ENCODE measurements at places on chromosomes 7 and 10.

GRCh38 chr10:89625041-89625765 is 19.8 kb downstream of the PANK1 start:
- DNase-seq: no peak

DNA sequence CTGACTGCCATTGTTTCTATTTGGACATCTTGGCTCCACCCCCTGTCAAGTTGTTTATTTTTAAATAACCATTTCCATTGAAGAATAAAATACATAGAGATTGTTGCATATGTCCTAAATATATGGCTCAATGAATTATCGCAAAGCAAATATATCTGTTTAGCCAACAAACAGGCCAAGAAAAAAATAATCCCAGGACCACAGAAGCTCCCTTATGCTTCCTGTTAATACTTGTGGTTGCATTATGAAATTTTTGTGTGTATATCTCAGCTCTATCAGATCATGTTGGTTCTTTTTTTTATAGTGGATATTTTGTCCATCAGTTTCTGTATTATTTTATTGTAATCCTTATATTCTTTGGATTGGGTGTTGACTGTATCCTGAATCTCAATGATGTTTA is 53.4 kb upstream of the CYP2C8 start:
- no peak for DNase-seq

DNA sequence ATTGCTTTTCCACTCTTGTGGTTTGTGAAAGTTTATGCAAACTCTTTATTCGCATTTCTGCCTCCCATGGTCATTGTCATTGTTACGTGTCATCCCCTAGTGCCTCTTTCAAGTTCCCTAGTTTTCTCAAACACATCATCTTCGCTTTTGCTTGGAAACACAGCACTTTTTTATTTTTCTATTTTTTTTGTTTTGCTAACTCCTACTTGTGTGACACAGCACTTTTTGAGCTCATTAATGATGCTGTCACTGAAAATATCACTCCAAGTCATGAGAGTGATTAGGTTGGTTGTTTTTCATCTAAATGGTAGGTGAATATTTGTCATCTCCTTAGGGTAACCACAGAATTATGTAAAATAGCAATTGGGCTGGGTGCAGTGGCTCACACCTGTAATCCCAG is 8.5 kb upstream of the STX1A start:
- DNase-seq: no peak

- no peak for DNase-seq
Measured at GRCh38 chr10:128156999-128157755, 31.0 kb upstream of the MKI67 start.

DNA sequence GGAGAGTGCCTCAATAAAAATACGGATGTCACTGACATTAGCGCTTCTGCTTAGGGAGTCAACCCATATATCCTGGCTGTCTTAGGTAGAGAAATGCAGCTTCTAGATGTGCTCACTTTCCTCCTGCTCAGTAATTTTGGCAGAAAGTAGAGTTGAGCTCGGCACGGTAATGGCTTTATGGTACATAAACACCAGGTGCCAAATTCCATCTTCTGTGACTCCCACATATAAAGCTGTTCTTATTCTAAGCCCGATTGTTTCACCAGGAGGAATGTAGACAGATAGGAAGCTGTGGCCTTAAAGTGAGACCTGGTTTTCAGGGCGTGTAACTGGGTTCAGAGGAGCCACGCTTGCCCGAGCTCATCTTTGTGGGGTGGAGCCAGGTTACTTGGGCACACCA is 143.7 kb downstream of the CREB5 start:
- DNase-seq: no peak

DNA sequence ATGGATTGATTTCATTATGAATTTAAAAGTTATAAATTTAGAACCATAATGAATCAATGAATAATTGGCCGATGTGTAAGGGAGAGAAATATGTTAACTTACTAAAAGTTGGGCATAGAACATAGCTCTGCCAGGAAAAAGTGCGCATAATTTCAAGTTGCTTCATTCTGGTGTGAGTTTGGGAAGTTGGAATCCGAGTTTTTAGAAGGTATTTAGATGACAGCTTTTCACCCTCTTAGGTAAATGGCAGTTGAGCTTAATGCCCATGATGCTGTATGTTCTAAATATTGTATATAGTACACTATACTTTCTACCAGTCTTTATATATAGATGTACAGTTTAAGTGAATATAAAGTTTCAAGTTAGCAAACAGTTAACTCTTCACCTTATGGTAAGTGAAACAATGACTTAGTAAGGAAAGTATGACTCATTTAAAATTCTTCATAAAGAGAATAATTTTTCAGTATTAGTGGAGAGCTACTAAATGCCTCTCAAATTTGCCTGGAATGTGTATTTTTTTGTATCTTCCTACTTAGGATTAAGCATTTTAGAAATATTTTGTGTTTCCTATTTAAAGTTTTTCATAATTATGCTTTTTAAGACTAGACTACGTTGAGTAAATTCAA is 1.6 kb downstream of the C1GALT1 start:
- no peak for DNase-seq

GRCh38 chr7:37336259-37336658 is 112.4 kb downstream of the ELMO1 start:
- no peak for DNase-seq

DNA sequence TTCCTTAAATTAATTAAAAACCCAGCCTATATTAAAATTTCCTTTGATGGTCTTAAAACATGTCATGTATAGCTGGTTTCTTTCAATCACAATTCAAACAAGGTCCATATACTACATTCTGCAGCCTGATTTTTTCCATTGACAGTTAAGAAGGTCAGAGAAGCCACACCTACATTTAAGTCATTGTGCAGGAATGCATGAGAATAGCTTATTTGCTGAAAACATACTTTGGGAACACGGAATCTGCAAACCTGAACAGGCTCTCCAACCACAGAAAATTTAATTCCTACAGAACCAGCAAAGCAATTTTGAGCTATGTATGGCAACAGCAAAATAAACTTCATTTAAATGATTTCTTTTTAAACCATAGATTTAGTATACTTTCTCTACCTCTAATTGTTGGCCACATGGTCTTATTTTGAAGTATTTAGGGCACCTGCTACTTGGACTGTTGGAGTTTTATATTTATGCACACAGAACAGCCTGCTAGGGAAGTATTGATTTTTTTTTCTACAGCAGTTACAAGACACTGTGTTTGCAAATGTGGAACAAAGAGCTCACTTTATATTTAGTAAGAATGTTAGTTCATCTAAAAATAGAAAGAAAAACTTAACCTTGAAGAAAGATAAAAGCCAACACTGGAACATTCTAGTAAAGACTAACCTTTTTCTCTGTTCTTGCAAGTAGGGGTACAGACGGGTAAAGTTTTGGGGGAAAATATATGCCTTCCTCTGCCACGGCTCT is 240.9 kb upstream of the IMMP2L start:
- DNase-seq: no peak

- no peak for DNase-seq
Measured at GRCh38 chr7:72441791-72442190, 29.7 kb upstream of the CALN1 start.

DNA sequence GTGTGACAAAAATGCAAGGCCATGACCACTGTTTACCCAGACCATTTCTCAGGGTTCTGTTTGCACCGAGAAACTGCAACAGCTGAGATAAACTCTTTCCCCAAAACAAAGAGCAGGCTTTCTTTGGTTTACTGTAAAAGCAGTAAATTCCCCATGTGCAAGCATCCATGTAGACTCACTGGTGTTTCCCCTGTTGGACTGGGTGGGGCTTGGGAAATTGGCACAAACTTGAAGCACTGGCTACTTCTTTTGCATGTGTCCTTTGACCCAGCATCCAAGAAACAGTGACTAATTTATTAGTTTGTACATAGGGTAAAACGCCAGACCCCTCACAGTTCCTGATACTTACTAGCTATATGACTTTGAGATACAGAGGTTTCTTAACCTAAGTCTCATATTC is 12.3 kb downstream of the IQUB start:
- no peak for DNase-seq

GRCh38 chr10:69807122-69807521 is 5.4 kb downstream of the COL13A1 start:
- no peak for DNase-seq

DNA sequence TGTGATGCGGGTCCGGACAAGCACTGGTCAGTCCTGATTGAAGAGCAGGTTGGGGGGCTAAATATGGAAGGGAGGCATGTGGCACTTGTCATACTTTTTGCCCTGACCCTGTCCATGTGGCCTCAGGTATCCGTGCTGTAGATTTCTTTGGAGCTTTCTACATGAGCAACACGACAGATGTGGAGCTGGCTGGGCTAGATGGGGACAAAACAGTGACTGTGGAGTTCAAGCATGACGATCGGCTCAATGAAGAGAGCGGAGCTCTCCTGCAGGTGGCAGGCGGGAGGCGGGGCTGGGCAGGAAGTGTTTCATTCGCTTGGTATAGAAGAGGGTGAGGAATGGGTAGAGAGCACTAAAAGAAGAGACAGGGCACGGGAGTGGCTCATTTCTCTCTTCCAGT is 13.0 kb upstream of the CHCHD1 start:
- DNase-seq: no peak

DNA sequence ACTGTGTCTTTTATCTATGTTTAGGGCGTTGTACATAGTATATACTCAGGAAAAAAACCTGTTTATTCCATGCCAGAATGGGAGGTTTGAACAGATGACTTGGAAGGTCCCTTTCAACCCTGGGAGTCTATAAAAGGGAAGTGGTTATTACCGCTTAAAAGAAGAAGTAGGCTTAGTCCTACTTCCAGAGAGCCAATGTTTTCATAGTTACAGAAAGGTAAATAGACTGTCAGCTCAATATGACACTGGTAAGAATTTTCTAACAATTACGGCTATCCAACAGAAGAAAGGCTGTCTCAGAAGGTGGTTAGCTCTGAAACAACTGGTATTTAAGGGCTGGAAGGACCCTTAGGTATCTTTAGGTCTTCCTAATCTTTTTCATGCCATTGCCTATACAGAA is 1.1 kb upstream of the TFAM start:
- DNase-seq: no peak

GRCh38 chr10:87829986-87830729 is 12.1 kb upstream of the ATAD1 start:
- DNase-seq: no peak
